NCI-H1694 treated with DMSO at 0.1 percent for 48 hours (cell line): ENCODE measurements at places on chromosomes 5 and 9.

GRCh38 chr5:173646692-173647091, 30.2 kb upstream of the BOD1 start:
- no peak for DNase-seq

GRCh38 chr5:179226696-179227095, 118.6 kb downstream of the ADAMTS2 start:
- no peak for DNase-seq

DNA sequence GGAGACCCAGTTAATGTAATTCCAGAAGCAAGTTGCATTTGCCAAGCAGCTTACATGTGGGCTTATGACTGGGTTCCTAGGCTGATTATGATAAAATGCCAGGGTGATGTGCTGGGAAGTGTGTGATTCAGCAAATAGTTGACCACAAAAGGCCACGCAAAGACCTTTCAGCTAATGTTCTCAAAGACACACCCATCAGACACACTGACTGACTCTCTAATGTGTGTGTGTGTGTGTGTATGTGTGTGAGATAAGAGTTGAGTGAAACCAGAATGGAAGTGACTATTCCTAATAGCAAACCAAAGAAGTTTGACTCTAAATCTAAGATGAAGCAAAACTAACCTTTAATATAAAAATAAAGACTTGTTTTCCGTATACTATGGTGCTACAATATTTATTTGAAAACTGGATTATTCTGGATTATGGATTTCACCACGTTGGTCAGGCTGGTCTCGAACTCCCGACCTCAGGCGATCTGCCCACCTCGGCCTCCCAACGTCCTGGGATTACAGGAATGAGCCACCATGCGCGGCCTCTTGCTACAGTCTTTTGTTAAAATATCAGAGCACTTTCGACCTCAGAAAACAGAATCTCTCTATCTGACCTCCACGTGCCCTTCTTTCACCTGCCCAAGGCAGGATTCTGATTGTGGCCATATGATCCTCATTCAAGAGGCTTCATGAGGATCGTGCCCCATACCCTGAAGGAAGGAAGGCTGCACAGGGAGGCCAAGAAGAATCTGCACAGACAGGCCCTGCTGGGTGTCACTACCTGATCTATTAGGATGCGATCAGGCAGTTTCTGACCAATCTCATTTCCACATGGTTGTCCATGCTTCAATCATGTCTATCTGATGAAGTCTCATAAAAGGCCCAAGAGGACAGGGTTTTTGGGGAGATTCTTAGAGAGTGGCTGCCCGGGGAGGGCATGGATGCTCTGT, 75.6 kb downstream of the USP20 start:
- DNase-seq: no peak

DNA sequence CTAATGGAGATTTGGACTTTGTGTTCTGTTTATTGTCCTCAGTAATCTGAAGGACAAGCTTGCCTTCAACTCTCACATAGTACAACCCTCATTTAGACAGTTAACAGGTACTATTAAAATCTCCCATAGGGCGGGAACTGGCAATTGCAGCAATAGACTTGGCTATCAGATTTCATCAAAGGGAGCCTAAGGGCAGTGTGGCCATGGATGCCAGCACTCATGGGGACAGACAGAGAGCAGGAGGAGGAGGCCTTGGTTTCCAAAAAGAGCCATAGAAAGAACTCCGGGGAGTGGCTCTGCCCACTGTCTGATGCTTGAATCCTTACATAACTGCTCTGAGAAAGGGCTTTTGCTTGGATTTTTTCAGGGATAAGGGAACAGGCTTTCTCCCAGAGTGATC, 6.8 kb downstream of the SLC36A1 start:
- no peak for DNase-seq

DNA sequence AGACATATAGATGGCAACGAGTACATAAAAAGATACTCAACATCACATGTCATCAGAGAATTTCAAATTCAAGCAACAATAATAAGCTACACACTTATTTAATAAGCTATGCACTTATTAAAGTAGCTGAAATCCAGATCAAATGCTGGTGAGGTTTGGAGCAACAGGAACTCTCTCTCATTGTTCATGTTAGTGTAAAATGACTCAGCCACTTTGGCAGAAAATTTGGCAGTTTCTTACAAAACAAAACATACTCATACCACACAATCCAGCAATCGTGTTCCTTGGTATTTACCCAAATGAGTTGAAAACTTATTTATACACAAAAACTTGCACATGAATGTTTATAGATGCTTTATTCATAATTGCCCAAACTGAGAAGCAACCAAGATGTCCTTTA, 131.5 kb upstream of the NFIL3 start:
- DNase-seq: no peak

- DNase-seq: no peak
Observed at GRCh38 chr9:100084128-100084453, 14.7 kb downstream of the ERP44 start.

DNA sequence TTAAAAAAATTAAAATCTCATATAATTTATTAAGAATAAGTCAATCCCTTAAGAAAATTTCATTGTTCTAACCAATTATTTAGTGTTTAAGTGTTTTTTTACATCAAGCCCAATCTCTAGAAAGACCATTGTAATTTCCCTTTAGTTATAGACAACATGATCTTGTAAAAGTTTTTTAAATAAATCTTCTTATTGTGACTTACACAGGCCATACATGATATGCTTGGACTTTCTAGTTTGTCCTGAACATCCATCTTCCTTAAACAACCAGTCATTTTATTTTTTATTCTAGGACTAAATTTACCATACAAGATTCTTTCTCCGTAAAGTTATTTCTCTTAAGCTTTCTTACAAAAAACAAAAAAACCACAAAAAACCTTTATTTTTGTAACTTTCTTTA, 126.5 kb upstream of the MAST4 start:
- DNase-seq: no peak

DNA sequence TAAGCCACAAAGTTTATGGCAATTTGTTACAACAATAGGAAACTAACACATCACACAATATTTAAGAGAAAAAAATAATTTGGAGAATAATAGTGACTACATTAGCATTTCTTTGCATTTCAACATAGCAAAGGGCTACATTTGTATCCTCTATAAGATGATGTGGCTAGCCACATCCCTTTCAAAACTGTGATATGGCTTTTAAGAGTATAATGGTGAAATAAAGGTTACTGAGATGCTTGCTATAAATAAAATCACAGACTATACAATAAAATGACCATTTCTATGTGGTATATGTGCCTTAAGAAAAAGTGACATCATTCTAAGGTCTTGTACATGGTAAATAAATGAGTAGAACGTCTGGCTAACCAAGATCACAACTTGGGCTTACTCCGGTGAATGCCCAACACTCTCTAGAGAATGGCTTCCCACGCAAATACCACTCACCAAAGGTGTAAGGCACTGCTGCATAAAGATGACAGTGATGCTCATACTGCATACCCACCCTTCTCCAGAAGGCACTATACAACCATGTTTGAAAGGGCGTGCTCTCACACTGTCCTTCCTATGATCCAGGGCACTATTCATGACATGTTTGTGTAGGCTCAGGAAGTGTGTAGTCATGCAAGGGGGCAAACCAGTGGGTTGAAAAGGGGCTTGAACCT, 286.5 kb downstream of the MLLT3 start:
- no peak for DNase-seq

GRCh38 chr5:180792287-180792964, 10.2 kb downstream of the MGAT1 start:
- DNase-seq: no peak
